ENCODE measurements at places on chromosomes 6 and 20.

GRCh38 chr6:135170849-135171248 lies 10.3 kb upstream of the MYB start:
- no peak for DNase-seq

DNA sequence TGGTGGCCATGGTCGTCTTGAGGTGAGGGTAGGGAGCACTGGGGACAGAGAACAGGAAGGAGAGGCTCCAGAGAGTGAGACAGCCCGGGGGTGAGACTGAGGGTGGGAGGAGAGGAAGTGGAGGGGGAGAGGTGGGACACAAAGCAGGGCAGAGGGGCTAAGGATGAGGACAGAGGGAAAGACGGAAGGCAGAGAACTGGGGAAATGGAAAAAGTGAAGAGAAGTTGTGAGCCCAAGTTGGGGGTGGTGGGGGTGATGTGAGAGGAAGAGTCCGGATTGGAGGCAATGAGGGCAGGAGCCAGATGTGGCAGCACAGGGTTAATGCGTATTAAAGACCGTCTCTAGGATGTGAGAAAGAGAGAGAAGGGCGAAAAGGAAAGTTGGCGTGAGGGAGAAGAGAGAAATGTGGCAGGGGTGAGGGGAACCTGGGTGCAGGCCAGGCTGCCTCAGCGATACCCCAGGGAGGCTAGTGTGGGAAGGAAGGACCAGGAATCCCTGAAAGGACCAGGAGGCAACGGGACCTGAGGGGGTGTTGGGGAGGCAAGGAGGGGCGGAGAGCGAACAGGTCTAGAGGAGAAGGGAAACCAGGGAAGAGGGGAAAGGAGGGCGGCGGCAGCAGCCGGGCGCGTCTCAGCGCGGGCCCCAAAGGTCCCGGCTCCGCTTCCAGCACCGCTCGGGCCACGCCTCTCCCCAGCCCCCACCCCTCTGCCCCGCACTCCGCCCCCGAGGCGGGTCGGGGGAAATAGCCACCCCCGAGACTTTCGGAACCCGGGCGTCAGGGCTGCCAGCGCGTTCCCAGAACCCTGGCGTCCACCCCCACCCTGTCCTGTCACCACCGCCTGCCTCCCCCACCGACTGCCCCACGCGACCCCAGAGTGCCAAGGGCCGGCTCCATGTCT lies at the start of gene PPP1R18:
TSS of gene PPP1R18 (minus strand) at position 637 of the 899 bp plus-strand sequence. CDS start at position 10, 627 bp downstream.
- peak; percentile 79 for DNase-seq

DNA sequence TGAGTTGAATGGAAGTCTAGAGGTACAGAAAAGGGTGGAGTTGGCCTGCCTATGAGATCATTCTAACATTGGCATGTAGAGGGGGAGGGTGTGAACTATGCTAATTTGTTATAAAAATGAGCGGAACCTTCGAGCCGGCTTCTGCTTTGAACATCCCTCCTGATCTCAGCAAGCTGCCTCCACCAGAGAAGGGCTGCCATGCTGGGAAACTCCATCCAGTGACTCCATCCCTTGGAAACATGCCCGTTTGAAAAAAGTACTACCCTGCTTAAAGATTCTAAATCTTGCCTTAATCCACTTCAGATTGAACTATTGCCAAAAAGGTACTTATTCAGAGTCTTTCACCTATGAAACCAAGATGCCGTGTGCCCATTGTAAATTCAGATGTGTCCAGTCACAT lies 43.6 kb upstream of the TMEM170B start:
- peak; percentile 9 for DNase-seq

DNA sequence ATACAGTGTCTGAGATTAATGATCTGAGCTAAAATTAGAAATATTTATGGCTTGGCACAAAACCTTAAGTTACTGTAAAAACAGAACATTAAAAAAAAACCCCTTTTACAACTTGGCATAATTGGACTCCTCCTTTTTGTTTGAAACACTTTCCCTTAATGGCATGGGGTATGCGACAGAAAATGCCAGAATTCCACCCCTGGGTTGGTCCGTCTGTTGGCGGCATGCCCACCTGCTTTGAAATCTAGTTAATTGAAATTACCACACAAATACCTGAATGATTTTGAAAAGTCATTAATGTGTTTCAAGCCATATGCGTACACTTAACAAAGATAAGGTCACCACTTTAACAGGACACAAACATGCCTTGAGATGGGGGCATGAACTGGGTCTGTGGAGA lies 175.1 kb upstream of the FOXQ1 start:
- DNase-seq, result no peak

DNA sequence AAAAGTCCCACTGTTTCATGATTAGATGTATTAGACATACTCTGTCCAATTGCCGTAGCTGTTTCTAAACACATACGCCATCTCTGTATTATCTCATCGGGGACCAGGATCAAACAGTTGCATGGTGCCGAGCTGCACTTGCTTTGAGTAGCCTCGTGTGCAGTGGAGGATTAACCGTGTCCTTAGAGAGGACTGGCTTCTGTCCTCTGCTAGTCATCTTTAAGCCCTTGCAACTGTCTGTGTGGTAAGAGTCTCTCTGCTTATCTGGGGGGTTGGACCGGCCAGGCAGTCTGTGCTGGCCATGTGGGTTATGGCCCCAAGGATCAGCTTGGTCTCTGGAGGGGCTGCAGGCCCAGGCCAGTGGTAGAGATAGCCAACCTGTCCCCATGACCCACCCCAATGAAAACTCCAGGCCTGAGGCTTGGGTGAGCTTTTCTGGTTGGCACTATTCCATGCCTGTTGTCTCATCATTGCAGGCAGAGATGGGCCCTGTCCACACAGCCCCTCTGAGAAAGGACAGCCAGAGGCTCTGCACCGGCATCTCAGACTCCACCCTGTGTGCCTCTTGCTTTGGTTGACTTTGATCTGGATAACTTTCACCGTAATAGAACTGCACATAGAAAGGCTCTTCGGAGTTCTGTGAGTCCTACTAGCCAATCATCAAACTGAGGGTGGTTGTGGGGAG lies 137.3 kb upstream of the SNX9 start:
- no peak for DNase-seq

DNA sequence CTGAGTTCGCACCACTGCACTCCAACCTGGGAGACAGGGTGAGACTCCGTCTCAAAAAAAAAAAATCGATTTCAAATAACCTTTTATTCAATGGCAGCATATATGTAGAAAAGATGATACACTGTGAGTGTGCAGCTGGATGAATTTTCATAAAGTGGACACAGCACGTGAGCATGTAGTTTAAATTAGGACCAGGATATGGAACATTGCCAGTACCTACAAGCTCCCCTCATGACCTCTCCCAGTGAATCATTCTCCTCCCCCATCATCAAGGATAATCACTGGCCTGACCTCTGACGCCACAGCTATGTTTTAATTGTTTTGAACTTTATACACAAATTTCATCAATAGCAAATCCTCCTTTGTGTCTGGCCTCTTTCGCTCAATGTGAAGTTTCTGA lies 53.8 kb upstream of the HDAC2 start:
- peak; percentile 45 for DNase-seq

DNA sequence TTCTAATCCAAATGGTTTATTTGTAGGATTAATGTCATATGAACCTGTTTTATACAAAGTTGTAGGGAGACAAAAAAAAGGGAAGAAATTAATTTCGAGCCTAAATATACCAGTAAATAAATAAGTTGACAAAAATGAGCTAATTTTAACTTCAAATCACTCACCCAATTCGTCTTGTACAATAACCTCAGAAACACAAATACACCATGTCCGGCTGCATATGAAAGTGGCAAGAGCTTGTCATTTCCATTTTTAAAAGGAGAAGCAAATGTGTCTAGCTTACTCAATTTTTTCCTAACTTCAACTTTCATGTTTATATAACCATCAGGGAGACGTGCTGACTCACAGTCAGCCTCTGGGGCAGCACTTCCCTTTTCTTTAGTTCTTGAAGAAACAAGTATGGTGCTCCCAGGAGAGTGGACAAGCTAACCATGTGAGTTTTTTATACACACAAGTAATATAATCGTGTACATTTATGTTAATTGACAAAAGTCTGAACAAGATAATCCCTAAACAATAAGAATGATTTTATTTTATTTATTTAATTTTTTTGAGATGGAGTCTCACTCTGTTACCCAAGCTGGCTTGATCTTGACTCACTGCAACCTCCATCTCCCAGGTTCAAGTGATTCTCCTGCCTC lies 55.5 kb upstream of the SGK1 start:
- DNase-seq, result peak; percentile 89

DNA sequence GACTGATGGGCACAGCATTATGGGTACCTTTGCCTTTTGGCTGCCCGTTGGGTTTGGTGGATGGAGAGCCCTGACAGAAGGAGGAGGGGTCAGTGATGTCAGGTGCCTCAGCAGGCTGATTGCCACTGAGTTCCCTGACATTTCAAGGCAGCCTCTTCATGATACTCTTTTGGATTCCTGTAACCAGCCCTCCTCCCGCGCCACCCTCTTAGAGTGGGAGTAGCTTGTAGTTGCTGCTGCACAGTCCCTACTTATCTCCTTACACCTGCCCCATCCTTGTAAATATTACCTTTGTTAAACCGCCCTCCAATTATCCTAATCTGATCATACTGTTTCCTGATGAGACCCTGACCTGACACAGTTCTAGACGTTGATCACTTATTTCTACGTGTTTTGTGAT lies 140.0 kb downstream of the CFAP61 start:
- DNase-seq, result no peak

GRCh38 chr6:109056661-109057060 lies 38.0 kb downstream of the SESN1 start:
- no peak for DNase-seq

GRCh38 chr20:9392892-9393857 lies 121.2 kb upstream of the LAMP5 start:
- DNase-seq, result peak; percentile 79

DNA sequence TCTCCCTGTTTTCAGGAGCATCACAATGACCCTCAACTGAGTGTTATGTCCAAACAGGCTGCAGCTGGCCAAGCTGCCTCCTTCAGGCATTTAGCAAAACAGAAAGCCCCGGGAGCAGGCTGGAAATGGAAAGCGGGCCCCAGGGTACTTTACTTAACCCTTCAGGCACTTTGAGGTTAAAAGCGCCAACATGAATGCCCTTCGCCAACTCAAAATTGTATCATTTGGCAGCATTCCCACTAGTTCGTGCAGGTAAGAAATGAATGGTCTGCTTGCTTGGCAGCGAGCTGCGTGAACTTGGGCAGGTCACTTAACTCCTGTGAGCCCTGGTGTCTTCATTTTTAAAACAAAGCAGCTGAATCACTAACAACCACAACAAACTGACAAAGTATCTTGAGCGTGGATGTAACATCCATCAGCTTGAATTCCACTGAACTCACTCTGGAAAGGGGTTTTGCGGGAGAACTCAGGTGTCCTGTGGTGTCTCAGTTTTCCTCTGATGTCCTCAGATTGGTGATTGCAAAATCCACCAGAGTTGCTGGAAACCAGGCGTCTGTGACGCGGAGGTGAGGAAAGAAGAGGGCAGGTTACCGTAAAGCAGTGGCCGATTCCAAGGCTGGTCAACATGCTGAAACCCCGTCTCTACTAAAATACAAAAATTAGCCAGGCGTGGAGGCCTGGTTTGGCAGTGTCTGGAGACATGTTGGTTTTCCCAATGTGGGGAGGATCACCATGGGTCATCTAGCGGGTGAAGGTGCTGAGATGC lies 118.8 kb upstream of the ZNF217 start:
- DNase-seq, result no peak

- no peak for DNase-seq
Measured at GRCh38 chr6:107633680-107634323, 143.9 kb downstream of the SOBP start.

GRCh38 chr20:33667676-33668465 lies 1.1 kb downstream of the ACTL10 start:
- peak; percentile 80 for DNase-seq

GRCh38 chr6:160221423-160221822 lies 37.2 kb downstream of the SLC22A2 start:
- DNase-seq, result no peak

GRCh38 chr6:24458134-24458533 lies 31.2 kb downstream of the GPLD1 start:
- no peak for DNase-seq

- DNase-seq, result no peak
Measured at GRCh38 chr6:55410674-55411073, 83.4 kb downstream of the GFRAL start.

- no peak for DNase-seq
Measured at GRCh38 chr6:51654647-51655046, 432.8 kb downstream of the PKHD1 start.

GRCh38 chr6:15527838-15528617 lies 134.8 kb downstream of the DTNBP1 start:
- DNase-seq, result peak; percentile 31

All from EH (cell line).